ENCODE measurements at places on chromosomes 6 and 20. TPM values are rescaled to one million over a fixed set of nuclear protein-coding genes. Genes with fewer than 3 reads are reported as not detected.
A peak's percentile ranks its signal among the peaks of the same experiment; 100 is the strongest.

DNA sequence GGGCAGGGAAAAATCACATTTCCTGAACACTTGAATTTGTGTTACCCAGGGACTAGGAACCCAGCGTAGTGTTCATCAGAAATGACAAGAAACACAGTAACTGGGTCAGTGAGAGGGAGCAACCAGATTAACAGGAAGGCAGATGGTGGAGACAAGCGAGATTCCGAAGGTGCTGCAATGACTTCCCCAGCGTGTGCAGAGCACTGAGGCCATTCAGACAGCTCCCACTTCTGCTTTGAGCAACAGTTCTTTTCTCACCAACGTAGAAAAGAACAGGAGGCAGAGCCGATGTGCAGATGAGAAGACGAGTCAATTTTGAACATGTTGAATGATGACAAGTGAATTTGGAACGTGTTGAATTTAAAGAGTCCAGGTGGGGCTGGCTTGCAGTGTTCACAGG lies 63.1 kb upstream of the IFNGR1 start:
- DNase-seq: no peak

SLC24A3 gene
- polyA plus RNA-seq: 3.8 TPM

DNA sequence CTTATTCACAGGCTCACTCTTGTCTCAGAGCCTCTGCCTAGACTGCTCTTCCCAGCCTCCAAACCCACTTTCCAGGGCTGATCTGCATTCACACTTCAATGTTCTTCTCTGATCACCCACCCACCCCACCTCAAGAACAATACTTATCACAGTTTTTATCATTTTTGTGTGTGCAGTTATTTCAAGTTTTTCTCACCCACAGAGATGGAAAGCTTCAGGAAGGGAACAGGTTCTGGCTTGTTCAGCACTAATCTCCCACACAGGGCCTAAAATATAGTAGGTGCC lies 160.9 kb downstream of the MRPL14 start:
- DNase-seq: no peak

- no peak for DNase-seq
These were observed 56.1 kb downstream of the SCML4 start for GRCh38 chr6:107768044-107768443.

GRCh38 chr6:131062241-131063027 lies 611 bp downstream of the EPB41L2 start:
- DNase-seq: no peak

GRCh38 chr6:3052481-3053230 lies 15.6 kb upstream of the RIPK1 start:
- no peak for DNase-seq

DNA sequence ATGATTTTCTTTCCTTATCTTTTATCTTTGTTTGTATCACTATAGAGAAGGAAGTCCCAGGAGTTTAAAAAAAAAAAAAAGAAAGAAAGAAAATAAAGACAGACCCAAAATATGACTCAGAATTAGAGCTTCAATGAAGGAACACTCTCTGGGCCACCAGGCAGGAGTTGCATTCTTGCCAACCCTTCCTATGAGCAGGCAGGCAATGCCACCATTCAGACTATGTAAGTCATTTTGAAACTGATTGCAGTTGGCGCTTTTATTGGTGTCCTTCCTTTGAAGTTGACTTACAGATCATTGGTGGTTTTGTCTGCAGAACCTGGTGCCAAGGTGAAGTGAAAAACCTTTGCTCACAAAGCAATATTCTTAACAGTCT lies 50.3 kb downstream of the MYB start:
- no peak for DNase-seq

- no peak for DNase-seq
These were observed 559.6 kb downstream of the KIF16B start for GRCh38 chr20:16013631-16014030.

KLHDC3 gene
- 100 TPM for polyA plus RNA-seq

DNA sequence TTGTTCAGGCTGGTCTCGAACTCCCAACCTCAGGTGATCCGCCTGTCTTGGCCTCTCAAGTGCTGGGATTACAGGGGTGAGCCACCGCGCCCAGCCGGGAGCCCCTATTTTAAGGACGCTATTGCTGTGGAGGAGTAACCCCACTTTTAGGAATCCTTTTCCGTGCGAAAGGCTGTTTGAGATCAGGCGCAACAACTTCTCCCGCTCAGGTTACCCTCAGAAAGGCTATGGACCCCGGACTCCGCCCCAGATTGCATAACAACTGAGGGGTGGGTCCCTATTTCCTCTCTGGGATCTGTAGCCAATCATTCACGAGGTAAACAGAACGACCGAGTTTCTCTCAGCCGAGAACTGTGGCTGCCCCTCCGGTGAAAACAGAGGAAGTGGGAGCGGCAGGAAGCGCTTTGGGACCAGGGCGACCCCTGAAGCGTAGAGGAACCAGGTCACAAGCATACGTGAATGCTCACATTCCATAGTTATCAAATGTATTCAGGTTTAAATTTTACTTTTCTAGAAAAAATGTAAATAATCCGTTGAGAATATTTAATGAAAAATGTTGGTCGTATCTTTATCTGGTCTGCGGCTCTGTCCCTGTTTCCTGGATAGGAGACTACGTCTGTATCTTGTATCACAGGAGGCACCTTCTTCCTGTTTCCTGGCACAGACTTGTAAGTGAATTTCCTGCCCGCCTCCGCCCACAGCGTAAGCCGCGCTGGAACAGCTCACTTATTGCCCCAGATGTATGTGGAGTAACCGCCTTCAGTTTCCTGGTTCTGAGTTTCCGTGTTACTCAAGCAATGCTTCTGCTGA lies 26.8 kb downstream of the HLA-E start:
- DNase-seq: peak; percentile 78

- no peak for DNase-seq
These were observed 403.4 kb downstream of the SYNE1 start for GRCh38 chr6:152233547-152234320.

DNA sequence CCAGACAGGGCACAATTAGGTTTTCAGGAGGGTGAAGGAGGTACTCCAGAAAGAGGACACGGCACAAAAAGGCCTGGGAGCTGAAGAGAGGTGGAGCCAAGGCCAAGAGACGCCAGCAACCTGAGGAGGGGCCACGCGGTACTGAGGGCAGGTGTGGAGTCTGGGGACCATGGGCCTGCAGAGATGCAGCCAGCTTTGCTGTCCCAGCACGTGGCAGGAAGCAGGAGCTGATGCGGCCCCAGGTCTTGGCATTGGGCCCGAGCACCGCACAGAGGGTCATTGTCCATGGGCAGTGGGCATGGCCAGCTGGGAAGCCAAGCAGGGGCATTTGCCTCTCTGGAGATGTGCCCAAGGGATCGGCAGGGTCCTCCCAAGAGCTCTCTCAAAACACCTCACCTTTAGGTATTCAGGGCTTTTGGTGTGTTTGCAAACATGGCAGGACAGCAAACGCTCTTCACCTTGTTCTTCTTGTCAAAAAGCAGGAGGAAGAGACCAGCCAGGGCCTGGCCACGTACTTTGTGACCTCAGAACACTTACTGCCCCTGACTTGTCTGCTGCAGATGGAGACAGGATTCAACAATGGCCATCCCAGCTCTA lies 1.4 kb upstream of the BPIFB1 start:
- DNase-seq: no peak

- no peak for DNase-seq
These were observed 738 bp downstream of the RALGAPB start for GRCh38 chr20:38473367-38473795.

ARHGAP18 gene
- 29.6 TPM for polyA plus RNA-seq

DNA sequence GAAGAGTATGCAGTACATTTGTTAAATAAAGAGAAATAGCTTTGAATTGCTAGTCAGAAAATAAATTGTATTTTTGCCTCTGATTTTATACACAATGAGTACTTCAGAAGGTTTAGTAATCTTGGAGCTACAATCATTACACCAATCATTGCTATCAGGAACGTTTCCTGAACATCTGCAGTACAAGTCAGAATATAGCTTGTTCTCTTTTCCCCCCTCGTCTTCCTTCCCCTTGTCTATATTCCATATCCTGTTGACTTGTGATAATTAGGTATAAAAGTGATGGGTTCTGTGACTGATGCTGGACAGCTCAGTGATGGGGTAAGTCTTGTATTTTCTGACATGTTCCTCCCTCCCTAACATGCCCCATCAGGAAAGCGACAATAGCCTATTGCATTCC lies 94.0 kb downstream of the AHI1 start:
- no peak for DNase-seq

- DNase-seq: no peak
These were observed 9.5 kb downstream of the ALDH5A1 start for GRCh38 chr6:24504287-24504648.

GRCh38 chr6:25727028-25727427 lies 27.5 kb upstream of the SLC17A4 start:
- DNase-seq: no peak

GRCh38 chr6:113903666-113904330 lies 46.7 kb downstream of the MARCKS start:
- DNase-seq: peak; percentile 36

GRCh38 chr20:38429301-38429700 lies 5.8 kb downstream of the SNHG17 start:
- DNase-seq: no peak

- no peak for DNase-seq
These were observed 55.9 kb upstream of the HDDC2 start for GRCh38 chr6:125357515-125358256.

- no peak for DNase-seq
These were observed 320.0 kb downstream of the NKAIN2 start for GRCh38 chr6:124123617-124124209.

DNA sequence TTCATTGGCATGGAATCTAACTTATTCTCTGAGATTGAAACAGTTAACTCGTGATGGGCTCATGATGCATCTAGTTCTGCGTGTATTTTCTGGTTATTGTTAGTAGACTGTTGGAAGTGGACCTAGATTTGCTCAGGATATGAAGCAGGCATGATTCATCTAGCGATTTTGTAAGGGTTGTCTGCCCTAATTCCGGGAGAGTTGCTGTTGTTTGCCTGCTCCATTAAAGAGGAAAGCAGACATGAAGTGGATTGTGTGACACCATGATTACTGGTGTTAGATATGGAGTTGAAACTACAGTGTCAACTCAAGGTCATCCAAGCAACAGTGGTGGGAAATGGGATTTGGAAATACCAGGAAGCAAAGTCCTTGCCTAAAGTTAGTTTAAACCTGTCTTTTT lies 41.0 kb downstream of the SOX4 start:
- DNase-seq: no peak

DNA sequence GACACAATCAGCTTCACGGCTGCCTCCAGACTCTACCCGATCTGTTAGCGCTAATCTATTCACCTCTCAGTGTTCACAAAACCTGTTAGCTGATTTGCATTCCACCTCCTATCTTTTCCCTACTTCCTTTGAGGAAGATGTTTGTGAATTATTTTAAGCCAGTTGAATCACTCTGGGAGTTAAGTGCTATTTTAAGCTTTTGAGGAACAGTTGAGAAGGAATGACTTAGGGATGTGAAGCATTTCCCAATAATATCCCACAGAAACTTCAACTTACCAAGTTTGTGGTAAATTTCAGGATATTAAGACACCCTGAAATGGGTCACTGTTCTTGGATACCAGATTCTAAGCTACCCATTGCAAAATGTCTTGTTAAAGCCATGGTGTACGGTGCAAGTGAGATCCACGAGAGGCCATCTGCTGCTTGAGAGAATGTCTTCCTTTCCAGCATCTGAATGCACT lies 145.2 kb upstream of the CITED2 start:
- DNase-seq: no peak

DNA sequence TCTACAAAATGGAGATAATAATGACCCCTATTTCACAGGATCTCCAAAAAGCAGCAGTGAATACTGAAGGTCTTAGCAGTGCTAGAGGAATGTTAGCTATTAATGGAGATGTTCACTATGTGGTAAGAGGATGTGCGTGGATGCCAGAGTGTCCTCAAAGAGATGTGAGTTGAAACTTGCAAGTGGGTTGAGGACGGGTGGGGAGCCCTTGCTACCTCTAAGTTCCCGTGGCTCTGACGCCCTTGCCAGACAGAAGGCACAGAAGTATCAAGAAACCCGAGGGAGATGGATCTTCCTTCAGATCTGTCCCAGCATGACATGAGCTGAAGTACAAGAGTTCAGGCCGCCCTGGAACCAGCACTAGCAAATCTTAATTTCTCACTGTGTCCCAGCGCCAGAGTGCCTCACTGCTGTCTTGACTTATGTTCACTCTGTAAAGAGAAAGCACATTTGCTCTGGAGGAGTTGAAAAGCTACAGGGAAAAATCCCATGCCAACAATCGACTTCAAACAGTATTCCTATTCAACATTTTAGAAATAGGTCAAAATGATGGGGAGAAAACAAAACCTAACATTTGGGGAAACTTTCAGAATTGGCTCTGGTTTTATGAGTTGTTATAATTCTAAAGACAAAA lies 59.5 kb downstream of the FYN start:
- no peak for DNase-seq

DNA sequence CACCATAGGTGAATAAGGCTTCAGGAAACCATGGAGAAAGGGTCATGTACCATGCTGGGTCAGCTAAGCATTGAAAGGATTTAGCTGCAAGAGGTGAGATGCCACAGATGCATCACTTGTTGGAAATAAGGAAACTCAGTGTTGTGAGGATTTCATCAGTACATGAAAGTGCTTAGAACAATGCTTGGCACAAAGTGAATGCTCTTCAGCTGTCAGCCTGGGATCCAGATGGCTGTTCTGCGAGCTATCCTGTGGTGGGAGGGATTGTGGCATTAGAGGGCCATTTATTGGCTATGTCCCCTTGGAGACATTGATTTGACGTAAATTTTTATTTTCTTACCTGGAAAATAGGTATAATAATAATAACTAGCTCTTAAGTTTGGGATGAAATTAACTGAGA lies 53.0 kb downstream of the ELOVL2 start:
- no peak for DNase-seq

DNA sequence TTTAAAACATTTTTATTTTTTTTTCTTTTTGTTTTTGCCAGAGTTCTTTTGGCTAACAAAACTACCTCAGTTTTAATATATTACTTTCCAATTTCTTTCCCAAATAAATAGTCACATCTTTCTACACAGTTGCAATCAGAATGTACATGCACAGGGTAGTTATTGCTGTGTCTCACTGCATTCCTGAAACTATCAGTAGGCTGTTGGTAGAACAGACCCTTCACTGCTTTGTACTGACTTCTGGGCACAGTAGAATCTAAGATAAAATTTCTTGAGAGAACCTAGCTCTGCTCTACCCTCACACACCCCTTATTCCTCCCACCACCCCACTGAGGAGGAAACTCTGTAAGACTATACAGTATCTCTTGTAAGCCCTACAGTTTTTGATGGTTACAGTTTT lies 19.9 kb downstream of the TPX2 start:
- DNase-seq: no peak

DNA sequence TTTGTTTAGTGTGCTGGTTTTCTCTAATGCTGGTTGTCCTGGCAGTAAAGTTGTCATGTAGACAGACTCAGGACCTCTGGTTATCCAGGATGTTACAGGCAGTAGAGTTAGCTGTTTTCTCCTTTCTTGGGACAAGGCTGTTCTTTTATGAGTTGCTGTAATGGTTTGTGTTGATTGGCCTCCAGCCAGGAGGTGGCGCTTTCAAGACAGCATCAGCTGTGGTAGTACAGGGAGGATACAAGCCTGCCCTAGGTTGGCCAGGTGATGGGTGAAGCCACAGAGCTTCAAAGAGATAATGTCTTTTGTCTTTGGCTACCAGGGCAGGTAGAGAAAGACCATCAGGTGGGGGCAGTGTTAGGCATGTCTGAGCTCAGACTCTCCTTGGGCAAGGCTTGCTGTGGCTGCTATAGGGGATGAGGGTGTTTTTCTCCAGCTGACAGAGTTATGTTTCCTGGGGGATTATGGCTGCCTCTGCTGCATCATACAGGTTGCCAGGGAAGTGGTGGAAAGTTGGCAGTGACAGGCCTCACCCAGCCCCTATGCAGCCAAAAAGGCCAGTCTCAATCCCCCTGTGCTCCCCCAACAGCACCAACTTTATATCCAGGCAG lies 127.2 kb upstream of the TAB2 start:
- DNase-seq: no peak
